ENCODE measurements at places on chromosomes 2 and 18. TPM values are rescaled to one million over a fixed set of nuclear protein-coding genes. Genes with fewer than 3 reads are reported as not detected.

Gene NGEF
- 33.4 TPM for polyA plus RNA-seq

Gene TSPYL6
- not detected for polyA plus RNA-seq

Gene IL36RN
- not detected for polyA plus RNA-seq

Gene KCNIP3
- 29.5 TPM for polyA plus RNA-seq

Gene CCDC68
- polyA plus RNA-seq = 0.19 TPM

Gene KRCC1
- polyA plus RNA-seq = 5.5 TPM

Gene MATN3
- polyA plus RNA-seq = 2.0 TPM

Gene REG3G
- polyA plus RNA-seq = not detected

Gene TUBA3E
- polyA plus RNA-seq = not detected

Gene CIB4
- not detected for polyA plus RNA-seq

Gene ANO7
- polyA plus RNA-seq = 1.3 TPM

Gene GPR45
- 0.34 TPM for polyA plus RNA-seq

Gene ZC3H6
- 3.5 TPM for polyA plus RNA-seq

Gene ABCG8
- not detected for polyA plus RNA-seq

Gene STPG4
- not detected for polyA plus RNA-seq

Gene NRP2
- 10.2 TPM for polyA plus RNA-seq

Gene CAPG
- 92.2 TPM for polyA plus RNA-seq

Gene HOXD8
- 10.0 TPM for polyA plus RNA-seq

Gene MAB21L4
- 0.22 TPM for polyA plus RNA-seq

Gene GBX2
- not detected for polyA plus RNA-seq

Gene MC2R
- polyA plus RNA-seq = not detected

Gene AMER3
- 5.7 TPM for polyA plus RNA-seq

Gene TLX2
- 0.20 TPM for polyA plus RNA-seq

Gene TWIST2
- polyA plus RNA-seq = not detected

Gene ASB3
- polyA plus RNA-seq = 20.5 TPM

Gene GLI2
- 0.37 TPM for polyA plus RNA-seq

Gene RALB
- polyA plus RNA-seq = 34.2 TPM

Gene DIPK1C
- polyA plus RNA-seq = 10.0 TPM

Gene NR4A2
- 4.3 TPM for polyA plus RNA-seq

Gene HOXD12
- polyA plus RNA-seq = 1.3 TPM

Gene ACOXL
- polyA plus RNA-seq = 2.0 TPM

Gene NTSR2
- polyA plus RNA-seq = 18.4 TPM

Gene SSB
- polyA plus RNA-seq = 35.1 TPM

Gene SFT2D3
- polyA plus RNA-seq = 5.2 TPM

Gene NXPH2
- not detected for polyA plus RNA-seq

Gene INHBB
- 13.9 TPM for polyA plus RNA-seq

Gene RGPD3
- polyA plus RNA-seq = not detected

Gene TCF23
- polyA plus RNA-seq = not detected

Gene ADRA2B
- polyA plus RNA-seq = 0.48 TPM

Gene DLX2
- 0.17 TPM for polyA plus RNA-seq

Gene MALT1
- 3.4 TPM for polyA plus RNA-seq
